Gastroesophageal sphincter (tissue), 4 donors: ENCODE measurements at places on chromosomes 3 and 15. TPM values are rescaled to one million over a fixed set of nuclear protein-coding genes. Genes with fewer than 3 reads are reported as not detected.

The ACTL6A gene
- total RNA-seq: 26.1 TPM

The CSPG5 gene
- 1.0 TPM for total RNA-seq

The CPN2 gene
- not detected for total RNA-seq

The IGF2BP2 gene
- total RNA-seq: 5.8 TPM

The IL17RE gene
- 0.47 TPM for total RNA-seq

The PRRT3 gene
- total RNA-seq: 3.2 TPM

The C3orf70 gene
- 61.1 TPM for total RNA-seq

The CLRN1 gene
- total RNA-seq: not detected

The ALPK3 gene
- total RNA-seq: 23.1 TPM

The ECE2 gene
- 0.42 TPM for total RNA-seq

The LRRC34 gene
- total RNA-seq: 4.7 TPM

The FGF7 gene
- total RNA-seq: 92.9 TPM

The CCR2 gene
- total RNA-seq: 2.8 TPM

The EPHA3 gene
- 9.3 TPM for total RNA-seq

The CAMK2N2 gene
- not detected for total RNA-seq

The IL5RA gene
- 0.81 TPM for total RNA-seq

The PSTPIP1 gene
- 7.1 TPM for total RNA-seq

The PROS1 gene
- total RNA-seq: 29.3 TPM

The GPR160 gene
- 1.1 TPM for total RNA-seq

The PAK6 gene
- 4.6 TPM for total RNA-seq

The ACVR2B gene
- 5.5 TPM for total RNA-seq

The PP2D1 gene
- not detected for total RNA-seq

The FGF12 gene
- total RNA-seq: 14.9 TPM

The SPATA12 gene
- not detected for total RNA-seq

The DZIP1L gene
- total RNA-seq: 5.3 TPM

The CSPG4 gene
- 136 TPM for total RNA-seq

The TCAIM gene
- 56.2 TPM for total RNA-seq

The NMD3 gene
- 26.1 TPM for total RNA-seq
